Pulmonary artery endothelial cell (primary cell): ENCODE measurements at places on chromosomes 13 and 19. TPM values are rescaled to one million over a fixed set of nuclear protein-coding genes. Genes with fewer than 3 reads are reported as not detected.

SLC25A41 gene
- 0.07 TPM in 1 of 2 replicates, not detected in the other for total RNA-seq

RPL21 gene
- total RNA-seq: 533 and 833 TPM in 2 replicates

GALP gene
- not detected in 2 replicates for total RNA-seq

HS6ST3 gene
- total RNA-seq: 0.46 and 1.9 TPM in 2 replicates

SIGLEC14 gene
- total RNA-seq: not detected in 2 replicates
